ENCODE measurements at places on chromosomes 13 and 19.
A peak's percentile ranks its signal among the peaks of the same experiment; 100 is the strongest.

GRCh38 chr19:35346193-35347052 is 1.3 kb upstream of the FFAR1 start:
- DNase-seq, result no peak

DNA sequence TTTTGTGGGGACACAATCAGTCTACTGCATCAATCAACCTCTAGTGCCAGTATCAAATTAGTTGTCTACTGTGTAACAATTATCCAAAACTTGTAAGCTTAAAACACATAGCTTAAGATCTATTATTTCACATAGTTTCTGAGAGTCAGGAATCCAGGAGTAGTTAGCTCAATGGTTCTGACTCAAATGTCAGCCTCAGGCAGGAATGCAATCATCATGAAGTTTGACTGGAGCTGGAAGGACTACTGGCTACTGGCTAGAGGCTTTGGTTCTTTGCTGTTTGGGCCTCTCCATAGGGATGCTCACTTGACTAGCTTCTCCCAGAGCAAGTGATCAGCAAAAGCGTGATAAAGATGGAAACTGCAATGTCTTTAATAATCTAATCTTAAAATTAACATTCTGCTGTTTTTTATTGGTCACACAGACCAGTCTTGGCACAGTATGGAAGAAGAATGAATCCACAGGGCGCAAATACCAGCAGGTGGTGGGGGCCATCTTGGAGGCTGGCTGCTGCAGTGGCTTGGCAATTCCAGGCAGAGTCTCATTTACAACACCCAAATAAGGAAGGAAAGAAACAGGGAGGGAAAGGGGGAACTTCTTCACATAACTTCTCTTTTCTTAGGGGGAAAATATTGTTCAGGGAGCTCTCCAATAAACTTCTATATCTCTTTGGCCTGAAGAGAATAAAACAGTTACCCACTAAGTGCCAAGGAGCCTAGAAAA is 15.7 kb downstream of the CAB39L start:
- no peak for DNase-seq

DNA sequence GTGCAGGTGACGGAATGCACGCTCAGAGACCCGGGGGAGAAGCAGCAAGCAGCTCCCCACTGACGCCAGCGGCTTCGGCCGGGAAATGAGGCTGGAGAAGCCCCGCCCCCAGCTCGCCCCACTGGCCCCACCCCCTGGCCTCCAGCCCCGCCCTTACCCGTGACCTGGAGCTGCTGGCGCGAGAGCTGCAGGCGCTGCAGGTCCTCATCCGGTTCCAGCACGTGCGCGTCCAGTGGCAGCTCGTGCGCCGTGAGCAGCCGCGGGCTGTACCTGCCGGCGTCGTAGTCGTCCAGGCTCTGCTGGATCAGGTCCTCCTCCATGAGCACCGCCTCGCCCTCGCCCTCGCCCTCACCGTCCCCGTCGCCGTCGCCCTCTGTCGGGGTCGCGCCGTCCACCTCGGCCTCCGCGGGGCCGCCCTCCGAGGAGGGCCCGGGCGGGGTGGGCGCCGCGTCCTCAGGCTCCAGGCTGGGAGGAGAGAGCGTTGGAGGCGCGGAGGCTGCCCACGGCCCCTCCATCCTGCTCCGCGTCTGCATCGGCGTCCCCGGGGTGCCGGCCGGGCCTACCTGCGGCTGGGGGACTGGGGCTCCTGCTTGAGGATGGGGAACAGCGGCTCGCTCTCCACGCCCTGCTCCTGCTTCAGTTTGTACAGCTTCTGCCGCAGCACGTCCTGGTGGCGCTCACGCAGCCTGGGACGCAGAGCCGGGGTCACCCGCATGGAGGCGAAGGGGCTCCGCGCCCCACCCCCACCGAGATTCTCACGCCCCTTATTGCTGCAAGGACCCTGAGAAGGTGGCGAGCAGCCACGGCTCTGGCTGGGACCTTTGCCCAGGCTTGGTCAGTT is 6.4 kb upstream of the TBXA2R start:
- DNase-seq, result no peak

GRCh38 chr19:37981785-37982475 is 74.9 kb downstream of the SIPA1L3 start:
- no peak for DNase-seq

- DNase-seq, result no peak
Measured at GRCh38 chr19:3358689-3359014, 7.7 kb upstream of the NFIC start.

GRCh38 chr13:29108068-29108786 is 288.1 kb downstream of the MTUS2 start:
- DNase-seq, result no peak

GRCh38 chr13:113947311-113948033 is 26.4 kb downstream of the C13orf46 start:
- DNase-seq, result peak; percentile 38

DNA sequence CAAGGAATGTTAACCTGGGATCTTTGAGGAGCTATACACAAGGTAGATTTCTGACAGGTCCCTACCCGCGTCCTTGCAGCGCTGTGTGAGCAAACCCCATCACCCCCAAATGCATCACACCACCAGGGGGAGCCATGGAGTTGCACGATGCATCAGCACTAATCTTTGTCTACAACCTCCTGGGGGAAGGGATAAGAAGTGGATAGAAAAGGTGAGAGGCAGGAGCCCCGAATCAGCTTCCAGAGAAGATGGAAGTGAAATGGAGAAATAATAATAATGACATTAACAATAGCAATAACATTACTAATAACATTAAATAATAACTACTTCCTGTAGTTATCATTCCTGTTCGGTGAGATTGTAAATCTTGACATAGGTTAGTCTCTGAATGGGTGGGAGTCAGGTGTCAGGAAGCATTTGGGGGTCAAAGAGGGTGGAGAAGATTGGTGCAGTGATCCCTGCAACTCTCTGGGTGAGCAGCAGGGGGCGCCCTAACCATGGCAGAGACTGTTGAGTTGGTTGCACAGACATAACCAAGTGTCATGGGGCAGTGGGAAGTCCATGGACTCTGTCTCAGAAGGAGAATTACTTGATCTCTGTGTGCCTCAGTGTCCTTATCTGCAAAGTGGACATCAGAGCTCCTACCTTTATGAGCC is 16.5 kb downstream of the SIGLEC7 start:
- DNase-seq, result no peak

DNA sequence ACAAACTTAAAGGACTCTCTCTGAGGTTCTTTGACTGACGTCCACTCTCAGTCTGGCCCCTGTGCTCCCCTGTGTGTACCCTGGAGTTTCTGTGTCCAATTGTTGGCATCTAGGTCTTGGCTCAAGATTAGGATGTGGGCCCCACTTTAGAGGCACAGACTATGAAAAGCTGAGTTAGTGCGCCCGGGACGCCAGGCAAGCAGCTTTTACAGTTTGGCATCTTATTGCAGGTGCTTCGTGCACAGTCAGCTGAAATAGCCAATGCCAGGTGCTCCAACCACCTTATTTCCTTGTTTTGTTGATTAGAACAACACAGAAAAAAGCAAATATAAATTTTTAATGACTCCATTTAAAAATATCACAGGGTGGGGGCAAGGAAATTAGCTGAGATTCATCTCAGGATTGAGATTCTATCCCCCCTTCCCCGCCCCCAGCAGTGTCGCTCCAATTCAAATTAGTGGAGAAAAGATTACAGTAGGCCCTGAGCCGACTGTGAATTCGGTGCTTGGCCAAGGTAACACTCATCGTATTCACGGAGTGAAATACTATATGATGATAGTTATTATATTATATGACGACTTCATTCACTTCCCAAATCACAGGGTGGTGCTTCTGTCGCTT is 4.3 kb downstream of the SOX1 start:
- DNase-seq, result no peak

GRCh38 chr19:33799476-33799875 is 2.8 kb downstream of the KCTD15 start:
- no peak for DNase-seq

- no peak for DNase-seq
Measured at GRCh38 chr13:30866677-30867076, 39.4 kb upstream of the MEDAG start.

- DNase-seq, result no peak
Measured at GRCh38 chr19:54287456-54287855, 6.5 kb upstream of the LILRB2 start.

- DNase-seq, result peak; percentile 76
Measured at GRCh38 chr13:24512197-24512907, at the start of gene PARP4. Gene PARP4, minus strand, starts transcription at chr13:24512778. Its CDS starts 9,002 bp downstream, at chr13:24503776.

DNA sequence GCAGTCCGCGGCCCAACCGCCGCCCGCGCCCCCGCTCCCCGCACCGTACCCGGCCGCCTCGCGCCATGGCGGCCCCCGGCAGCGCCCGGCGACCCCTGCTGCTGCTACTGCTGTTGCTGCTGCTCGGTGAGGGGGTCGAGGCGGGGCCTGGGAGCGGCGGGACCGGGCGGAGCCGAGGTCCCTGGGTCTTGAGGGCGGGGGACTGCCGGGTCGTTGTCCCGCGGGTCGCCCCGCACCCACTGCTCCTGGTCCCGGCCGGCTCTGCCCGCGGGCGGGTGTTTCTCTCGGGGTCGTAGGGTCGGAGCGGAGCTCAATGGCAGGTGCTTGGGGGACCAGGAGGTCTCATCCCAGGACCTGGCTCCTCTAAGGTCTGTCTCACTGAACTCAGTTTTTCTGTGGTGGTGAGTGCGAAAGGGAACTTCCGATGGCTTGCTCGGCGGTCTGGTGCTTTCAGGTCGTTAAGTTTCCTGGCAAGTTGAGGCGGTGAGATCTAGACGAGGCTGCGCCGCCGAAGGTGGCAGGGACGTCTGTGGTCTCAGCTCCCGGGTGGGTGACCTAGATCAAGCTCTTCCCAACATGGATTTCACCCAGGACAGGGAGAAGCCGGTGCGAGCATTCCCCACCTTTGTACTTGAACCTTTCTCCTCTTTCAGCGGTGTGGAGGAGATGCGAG is 467 bp downstream of the LAMP1 start:
- no peak for DNase-seq

DNA sequence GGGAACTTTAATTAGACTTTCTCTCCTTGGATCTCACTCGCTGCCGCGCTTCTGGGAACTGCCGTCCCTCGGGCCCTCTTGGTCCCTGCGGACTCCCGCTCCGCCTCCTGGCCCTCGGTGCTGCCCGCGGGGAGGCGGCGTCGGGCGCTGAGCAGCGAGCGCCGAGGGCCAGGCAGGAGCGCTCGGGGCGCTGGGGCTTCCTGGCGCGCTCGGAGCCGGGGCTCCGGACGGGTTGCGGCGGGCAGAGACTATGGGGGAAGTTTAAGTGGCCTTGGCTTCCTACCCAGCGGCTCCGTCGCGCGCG is 704 bp downstream of the CHST8 start:
- DNase-seq, result no peak

DNA sequence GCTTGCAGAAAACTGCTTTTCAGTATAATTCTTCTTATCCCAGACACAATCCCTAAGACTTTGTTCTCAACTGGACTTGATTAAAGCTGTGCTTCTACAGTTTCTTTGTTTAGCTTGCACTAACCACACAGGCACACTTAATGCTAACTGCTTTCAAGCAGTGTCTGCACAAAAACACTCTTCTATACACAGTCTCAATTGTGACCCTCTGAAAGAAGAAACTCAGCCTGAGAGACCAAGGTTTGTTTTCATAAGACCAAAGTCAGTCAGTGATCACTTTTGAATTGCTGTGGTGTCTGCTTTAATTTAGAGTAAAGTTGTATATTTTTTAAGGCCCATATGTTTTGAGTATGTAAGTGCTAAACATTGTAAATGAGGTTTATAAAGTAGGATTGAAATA is 431.2 kb downstream of the KCTD12 start:
- DNase-seq, result no peak

GRCh38 chr13:25462301-25463125 is 90.7 kb downstream of the ATP8A2 start:
- no peak for DNase-seq

DNA sequence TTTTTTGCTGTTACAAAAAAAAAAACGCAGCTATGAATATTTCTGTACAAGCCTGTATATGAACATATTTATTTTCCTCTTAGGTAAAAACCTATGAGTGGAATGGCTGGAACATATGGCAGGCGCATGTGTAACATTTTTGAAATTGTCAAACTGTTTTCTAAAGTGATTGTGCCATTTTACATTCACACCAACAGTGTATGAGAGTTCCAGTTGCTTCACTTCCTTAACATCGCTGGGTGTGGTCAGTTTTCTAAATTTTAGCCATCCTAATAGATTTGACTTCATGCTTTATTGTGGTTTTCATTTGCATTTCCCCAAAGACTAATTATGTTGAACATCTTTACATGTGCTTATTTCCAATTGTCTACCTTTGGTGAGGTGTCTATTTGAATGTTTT is 306.8 kb downstream of the KCNRG start:
- no peak for DNase-seq

DNA sequence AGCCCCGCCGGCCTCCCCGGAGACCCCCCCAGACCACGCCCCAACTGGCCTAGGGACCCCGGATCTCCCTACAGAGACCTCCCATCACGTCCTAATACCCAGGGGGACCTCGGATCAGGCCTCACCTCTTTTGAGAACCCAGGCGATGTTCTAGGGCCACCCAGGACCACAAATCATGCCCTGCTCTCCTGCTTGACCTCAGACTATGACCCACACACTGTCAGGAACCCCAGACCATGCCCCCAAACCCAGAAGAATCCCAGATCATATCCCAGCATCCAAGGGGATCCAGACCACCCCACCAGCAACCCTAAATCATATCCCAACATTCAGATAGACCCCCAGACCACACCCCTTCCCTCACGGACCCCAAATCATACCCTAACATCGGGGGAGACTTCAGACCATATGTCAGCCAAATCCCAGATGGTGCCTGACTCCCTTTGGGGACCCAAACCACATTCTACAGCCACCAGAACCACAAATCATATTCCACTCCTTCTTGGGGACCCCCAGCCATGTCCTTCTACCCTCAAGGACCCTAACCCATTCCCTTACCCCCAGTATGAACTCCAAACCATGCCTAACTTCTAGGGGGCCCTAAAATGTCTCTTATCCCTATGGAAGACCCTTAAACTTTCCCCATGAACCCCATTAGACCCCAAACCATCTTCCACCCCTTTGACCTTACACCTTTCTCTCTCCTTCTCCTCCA is 611 bp upstream of the LRFN1 start:
- no peak for DNase-seq

DNA sequence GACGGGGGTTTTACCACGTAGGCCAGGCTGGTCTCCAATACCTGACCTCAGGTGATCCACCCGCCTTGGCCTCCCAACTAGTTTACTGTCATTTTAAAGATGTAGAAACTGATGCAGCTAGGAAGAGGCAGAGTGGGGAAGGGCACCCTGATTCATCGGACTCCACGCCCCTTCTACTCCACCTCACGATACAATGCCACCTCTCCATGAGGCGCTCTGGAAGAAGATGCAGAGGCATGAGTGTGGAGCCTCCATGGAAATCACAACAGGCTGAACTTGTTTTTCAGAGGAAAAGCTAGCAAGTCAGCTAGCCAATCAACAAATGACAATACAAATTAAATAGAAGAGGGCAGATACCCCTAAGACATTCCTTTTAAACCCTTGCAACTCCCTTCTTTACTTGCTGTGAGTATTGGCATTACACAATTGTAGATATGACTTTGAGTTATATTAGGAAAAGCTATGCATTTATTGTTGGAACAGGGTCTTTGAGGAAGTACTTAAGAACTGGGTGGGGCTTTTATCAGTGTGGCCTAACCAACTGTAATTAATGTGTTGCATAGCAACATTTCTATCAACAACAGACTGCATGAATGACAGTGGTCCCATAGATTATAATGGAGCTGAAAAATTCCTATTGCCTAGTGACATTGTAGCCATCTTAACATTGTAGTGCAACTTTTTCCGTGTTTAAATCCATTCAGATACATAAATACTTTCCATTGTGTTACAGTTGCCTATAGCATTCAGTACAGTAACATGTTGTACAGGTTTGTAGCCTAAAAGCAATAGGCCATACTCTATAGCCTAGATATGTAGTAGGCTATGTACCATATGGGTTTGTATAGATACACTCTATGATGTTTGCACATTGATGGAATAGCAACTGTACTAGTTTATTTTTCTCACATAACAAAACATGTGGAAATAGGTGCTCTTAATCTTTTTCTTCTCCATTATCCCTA is 17.6 kb downstream of the WDFY2 start:
- DNase-seq, result no peak

Data from anterior cingulate cortex (tissue), 58 donors.